ENCODE measurements at places on chromosomes 11 and 22. TPM values are rescaled to one million over a fixed set of nuclear protein-coding genes. Genes with fewer than 3 reads are reported as not detected.

DNA sequence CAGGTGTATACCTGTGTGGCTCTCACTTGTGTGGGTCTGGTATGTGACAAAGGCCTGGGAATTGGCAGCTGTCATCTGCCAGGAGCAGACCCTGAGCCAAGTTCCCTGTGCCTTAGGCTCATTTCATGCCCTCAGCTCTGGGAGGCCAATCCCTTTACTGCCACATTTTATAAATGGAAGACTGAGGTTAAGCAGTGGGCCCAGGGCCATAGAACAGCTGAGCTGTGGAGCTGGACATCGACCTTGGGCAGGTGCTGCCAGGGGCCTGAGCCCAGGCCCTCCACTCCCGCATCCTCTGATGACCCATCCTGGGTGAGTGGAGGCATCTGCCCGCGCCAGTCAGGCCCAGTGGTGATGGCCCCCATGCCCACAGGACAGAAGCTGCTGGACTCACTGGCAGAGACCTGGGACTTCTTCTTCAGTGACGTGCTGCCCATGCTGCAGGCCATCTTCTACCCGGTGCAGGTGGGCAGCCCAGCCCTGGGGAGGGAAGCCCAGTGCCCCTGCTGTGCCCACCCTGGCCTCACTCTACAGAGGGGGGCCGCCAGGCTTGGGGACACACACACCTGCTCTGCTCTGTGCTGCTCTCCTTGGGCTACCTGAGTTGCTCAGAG is 20.9 kb upstream of the ARHGAP8 start:
- no peak for DNase-seq

GRCh38 chr11:110968348-110969062 is 256.3 kb upstream of the ARHGAP20 start:
- DNase-seq, result no peak

CHRM1 gene
- total RNA-seq, result not detected

- no peak for DNase-seq
Measured at GRCh38 chr11:110022548-110022947, 70.6 kb upstream of the ZC3H12C start.

SERGEF gene
- 57.5 TPM for total RNA-seq

TST gene
- total RNA-seq, result 1.8 TPM

- peak; percentile 64 for DNase-seq
Measured at GRCh38 chr22:25069758-25070481, 117.4 kb downstream of the KIAA1671 start.

KDM4D gene
- 1.8 TPM for total RNA-seq

DNA sequence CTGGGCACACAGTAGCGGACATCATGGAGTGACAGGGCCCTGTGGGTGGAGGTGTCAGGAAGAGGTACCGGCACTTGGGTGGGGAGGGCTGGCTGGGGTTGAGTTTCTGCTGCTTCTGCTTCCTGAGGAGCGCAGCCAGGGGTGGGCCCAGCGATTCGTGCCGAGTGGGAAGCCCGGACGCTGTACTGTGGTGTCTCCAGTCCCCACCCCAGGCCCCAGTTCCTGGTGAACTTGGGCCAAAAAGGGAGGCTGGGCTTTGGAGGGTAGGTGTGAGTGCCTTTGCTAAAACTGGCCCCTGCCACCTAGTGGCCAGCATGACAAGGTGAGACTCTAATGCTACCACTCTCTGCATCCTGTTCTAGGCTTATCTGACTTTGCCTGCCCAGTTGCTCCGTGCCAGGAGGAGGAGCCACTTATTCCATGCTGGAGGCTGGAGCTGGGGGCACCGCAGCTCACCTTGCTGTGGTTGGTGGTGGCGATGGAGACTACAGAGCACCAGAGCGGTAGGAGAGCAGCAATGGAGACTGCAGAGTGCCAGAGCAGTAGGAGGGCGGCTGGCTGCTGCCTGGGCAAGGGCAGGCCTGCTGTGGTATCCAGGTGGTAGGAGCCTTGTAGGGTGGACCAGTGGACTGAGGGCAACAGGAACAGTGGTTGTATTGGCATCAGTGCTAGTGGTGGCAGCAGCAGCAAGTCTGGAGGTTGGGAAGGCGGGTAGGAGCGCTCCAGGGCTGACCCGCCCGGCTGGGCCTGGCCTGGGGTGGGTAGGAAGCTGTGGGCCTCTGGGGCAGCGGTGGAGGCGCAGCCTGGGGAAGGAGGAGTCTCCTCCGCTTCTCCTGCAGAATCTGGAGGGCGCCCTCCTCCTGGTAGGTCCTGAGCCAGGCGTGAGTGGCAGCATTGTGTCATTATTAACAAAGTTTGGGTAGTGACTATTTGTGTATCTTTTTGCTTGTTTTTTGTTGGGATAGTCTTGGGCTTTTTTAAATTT is 2.2 kb upstream of the RFPL2 start:
- DNase-seq, result peak; percentile 56

SPTBN2 gene
- 1.6 TPM for total RNA-seq

- no peak for DNase-seq
Measured at GRCh38 chr11:34134765-34135164, 29.3 kb downstream of the NAT10 start.

DNA sequence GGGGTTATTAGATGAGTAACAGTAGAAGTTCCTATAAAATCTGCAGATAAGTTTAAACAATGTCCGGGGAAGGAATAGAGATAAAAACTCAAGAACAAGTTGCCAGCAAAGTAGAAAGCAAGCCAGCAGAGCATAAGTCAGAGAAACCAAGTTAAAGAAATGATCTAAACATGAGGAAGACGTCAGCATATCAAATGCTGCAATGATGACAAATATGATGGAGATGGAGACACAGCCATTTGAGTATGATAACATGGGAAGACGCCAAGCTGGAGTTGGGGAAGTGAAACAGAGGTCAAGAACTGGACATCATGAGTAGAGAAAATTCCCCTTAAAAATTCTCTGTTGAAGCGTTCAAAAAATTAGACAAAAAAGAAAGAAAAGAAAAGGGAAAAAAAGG is 571.5 kb downstream of the CNTN5 start:
- no peak for DNase-seq

DNA sequence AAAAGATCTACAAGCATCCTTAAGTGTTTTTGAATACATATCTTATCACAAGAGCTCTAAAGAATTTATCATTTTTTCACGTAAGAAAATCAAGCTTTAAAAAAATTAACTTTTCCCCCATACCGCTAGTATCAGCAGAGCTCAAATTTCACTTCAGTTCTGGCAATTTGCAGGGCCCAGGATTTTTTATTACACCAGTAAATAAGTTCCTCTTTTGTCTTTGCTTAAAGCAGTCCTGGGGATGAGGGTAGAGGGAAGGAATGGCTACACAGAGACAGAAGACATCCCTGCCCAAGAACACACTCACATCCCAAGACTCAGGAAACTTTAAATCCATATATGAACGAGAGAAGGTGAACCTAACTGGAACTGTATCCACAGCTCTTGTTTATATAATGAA is 22.6 kb upstream of the SORL1 start:
- DNase-seq, result no peak

- no peak for DNase-seq
Measured at GRCh38 chr11:37972691-37973090, 1374.7 kb upstream of the RAG2 start.

POLA2 gene
- total RNA-seq, result 83.3 TPM

DNA sequence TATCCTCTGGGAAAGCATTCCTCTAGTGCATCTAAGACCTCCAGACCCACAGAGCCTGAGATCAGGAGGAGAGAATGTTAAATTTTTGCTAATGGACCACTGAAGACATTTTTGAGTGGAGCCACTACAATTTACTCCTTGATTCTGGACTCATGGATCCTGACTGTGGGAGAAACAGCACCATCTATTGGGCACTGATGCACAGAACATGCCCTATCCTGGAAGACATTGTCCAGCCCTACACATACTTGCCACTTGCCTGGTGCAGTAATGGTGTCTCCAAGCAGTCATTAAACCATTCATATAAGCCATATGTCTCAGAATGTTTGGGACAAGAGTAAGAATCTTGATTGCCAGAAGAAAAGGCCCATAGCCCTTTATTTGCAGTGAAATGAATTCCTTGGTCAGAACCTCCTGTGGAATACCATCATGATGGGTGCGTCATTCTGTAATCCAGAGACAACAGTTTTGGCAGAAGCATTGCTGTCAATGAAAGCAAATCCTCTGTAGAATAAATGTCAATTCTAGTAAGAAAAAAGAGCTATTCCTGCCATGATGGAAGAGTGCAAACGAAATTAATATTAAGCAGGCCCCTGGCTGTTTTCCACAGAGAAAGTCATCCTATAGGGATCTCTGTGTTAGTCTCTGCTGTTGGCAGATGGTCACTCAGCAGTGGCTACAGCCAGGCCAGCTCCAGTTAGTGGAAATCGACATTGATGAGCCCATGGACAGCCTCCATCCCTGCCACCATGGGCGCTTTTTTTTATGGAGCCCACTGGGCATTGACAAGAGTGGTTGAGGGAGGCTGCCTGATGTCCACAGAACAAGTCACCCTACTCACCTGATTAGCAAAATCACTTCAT is 43.5 kb downstream of the GGTLC2 start:
- DNase-seq, result peak; percentile 44

TMEM223 gene
- 12.6 TPM for total RNA-seq

DNA sequence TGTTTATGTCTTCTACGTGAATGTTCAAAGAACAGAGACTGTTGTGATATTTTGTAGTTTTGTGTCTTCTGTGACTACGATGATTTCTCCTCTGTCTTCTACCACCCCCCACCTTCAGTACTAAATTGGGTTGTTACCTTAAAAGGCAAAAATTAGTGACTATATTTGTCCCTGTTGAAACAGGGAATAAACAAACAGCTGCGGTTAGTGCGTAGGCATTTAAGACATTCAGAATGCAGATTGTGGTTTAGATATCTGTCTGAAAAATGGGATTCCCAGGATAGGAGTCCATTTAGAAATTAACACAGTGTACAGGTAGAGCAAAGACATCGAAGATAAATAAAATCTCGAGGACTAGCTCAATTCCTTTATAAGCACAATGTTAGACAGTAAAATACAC is 15.6 kb upstream of the ARHGAP42 start:
- DNase-seq, result no peak

CECR2 gene
- 0.18 TPM for total RNA-seq

DNA sequence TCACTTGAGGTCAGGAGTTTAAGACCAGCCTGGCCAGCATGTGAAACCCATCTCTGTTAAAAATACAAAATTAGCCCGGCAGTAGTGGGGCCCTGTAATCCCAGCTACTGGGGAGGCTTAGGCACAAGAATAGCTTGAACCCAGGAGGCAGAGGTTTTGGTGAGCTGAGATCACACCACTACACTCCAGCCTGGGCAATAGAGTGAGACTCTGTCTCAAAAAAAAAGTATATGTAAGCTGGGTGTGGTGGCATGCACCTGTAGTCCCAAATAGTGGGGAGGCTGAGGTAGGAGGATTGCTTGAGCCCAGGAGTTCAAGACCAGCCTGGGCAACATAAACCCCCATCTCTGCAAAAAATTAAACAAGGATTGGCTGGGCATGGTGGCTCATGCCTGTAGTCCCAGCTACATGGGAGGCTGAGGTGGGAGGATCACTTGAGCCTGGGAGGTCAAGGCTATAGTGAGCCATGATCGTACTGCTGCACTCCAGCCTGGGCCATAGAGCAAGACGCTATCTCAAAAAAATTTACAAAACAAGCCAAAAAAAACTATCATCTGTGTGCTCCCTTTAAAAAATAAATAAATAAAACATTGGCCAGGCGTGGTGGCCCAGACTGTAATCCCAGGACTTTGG is 10.8 kb downstream of the CRKL start:
- no peak for DNase-seq

MS4A3 gene
- not detected for total RNA-seq

ASRGL1 gene
- total RNA-seq, result 1.3 TPM

ZBTB16 gene
- total RNA-seq, result 4.6 TPM

DNA sequence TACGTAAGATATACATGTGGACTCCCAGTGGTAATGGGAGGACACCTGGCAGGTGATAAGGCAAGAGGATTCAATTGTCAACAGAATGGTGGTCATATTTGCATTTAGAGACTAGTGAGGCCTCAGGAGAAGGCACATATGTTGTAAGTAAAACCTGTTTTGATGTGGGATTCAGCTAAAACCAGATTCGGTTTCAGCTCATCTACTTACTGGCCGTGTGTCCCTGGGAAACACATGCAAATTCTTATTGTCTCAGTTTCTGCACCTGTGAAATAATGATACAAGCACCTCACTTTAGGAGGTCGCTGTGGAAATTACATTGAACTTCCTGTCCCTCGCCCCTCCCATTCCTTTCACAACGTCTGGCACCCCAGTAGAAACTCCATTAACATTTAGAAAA is 78.9 kb upstream of the FIBIN start:
- DNase-seq, result no peak

DNA sequence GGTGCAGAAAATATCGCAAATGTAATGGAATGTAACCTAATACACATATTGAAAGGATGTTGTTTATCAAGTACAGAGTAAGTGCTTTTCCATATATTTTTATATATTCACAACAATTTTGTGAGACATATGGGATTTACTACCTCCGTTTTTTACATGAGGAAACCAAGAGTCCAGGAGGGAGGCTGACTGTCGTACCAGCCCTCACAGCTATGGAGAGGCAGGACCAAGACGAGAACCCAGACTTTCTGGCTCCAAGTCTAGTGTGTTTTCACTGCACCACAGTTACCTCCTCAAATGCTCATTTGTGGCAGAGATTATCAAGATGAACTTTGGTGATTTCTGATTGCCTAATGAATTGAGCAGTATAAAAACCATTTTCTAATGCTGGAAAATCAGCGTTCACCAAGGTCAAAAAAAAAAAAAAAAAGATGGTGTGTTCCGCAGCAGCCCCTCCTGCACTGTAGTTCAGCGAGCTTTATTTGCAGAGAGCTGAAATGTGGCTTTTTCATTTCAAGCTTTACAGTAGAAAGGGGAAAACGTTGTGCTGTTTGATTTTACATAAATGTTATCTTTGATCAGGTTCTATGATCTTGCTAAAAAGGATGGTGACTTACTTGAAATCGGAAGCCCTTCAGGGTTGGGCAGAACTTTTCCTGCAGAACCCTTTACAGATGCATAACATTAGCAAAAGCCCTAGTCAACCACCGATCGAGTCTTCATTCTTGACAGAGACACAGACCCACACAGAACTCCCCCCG is 44.7 kb upstream of the WEE1 start:
- no peak for DNase-seq

- DNase-seq, result no peak
Measured at GRCh38 chr11:132683602-132684001, 848.7 kb downstream of the OPCML start.
